ENCODE measurements at places on chromosomes 13 and 19.

DNA sequence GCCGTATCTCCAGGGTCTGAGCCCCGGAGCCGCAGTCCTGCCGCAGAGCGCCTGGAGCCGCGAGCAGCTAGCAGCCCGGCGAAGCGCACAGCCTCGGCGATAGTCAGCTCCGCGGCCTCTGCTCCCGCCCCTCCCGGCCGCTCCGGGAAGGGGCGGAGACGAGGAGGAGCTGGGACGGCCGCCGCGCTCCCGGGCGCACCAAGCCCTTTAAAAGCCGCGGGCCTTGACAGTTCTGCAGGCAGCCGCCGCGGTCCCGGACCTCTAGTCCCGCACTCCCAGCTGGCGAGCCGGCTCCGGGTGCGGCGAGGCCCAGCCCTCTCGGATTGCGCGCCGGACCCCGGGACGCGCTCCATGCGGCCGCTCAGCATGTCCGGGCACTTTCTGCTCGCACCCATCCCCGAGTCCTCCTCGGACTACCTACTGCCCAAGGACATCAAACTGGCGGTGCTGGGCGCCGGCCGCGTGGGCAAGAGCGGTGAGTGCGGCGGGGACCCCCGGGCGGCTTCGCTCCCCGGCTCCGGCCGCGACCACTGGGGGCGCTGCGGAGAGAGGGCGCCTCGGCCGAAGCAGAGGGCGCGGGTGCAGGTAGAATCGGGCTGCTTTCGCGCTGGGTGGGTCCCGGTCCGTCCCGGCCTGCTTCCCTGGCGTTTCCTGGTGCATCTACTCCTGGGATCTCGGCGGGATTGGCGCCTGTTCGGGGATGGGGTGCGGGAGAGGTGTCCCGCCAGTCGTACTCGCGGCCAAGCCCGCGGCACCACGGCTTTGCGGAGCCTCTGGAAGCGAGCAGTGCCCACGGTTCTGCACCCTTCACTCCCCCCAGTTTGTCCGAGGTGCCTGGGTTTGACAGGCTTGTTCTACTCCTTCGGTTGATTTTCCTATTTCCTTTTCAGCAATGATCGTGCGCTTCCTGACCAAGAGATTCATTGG, at the start of gene RASL11A:
Gene RASL11A (plus strand): TSS at position 237 of the 927 bp plus-strand sequence. CDS start 115 bp downstream, at position 352.
- peak; percentile 73 for DNase-seq

- DNase-seq: no peak
Observed at GRCh38 chr19:5224480-5224879, 116.1 kb downstream of the PTPRS start.

DNA sequence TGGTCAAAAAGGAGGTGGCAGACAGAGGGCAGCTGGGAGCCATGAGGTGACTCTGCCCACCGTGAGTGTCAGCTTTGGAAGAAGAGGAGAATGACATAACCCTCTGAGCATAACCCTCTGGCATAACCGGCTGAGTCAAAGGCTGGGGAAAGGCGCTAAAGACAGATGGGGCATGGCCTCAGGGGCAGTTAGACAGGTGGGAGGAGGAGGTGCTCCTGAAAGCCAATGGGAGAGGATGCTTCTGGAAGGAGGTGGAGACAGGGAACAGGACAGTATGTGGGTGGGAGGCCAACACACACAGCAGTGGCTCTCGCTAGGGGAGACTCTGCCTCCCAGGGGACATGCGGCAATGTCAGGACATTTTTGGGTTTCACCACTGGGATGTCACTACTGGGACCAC, 17.1 kb downstream of the ELAVL1 start:
- no peak for DNase-seq

- DNase-seq: no peak
Observed at GRCh38 chr13:23696610-23697009, 126.4 kb downstream of the TNFRSF19 start.

DNA sequence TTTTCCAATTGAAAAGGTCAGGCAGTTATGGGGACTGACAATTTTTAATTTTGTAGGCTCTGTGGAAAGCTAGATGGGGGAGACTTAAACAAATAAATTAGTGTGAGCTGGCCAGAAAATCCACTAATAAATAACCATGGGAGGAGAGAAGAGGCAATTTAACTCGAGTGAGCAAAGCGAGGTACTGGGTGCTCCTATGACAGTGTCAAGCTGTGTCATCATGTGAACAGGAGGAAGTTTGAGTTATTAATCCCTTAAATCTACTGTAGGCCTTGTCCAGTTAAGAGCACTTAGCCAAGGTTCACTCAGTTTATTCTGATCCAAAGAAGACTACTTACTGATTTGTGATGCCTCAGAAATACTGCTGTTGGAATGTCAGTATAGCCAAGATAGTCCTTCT, 122.8 kb downstream of the OXGR1 start:
- DNase-seq: no peak

DNA sequence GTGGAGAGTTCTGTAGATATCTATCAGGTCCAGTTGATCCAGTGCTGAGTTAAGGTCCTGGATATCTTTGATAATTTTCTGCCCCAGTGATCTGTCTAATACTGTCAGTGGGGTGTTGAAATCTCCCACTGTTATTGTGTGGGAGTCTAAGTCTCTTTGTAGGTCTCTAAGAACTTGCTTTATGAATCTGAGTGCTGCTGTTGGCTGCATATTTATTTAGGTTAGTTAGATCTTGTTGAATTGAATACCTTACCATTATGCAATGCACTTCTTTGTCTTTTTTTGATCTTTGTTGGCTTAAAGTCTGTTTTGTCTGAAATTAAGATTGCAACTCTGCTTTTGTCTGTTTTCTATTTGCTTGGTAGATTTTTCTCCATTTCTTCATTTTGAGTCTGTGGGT, 15.4 kb downstream of the AP1M1 start:
- DNase-seq: no peak

DNA sequence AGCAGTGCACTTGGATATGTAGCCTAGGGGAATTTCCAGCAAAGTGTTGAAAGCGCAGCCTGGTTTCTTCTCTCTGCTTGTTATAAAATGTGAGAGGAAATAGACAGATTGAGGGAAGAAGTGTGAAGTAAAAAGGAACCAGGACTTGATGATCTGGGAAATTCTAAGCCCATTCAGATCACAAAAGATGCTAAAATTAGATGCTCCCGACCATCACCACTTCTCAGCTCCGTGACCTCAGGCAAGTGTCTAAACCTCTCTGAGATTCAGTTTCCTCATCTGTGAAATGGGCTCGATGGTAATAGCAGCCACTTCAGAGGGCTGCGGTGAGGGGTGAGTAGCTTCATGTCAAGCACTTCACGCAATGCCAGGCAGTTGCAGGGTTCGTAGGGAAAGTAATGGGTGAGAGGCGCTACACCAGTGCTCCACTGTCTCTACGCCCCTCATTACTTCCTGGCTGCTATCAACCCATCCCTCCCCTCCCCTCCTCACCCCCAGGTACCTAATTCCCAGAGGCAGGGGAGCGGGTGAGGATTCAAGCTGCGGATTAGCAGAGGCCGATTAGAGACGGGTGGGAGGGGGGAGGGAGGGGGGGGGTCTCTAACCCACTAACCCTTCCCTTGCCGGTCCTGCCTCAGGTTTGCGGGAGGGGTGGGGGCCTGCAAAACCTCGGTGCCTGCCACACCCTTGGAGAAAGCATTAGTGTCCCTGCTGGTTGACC, 9.0 kb upstream of the NFIC start:
- DNase-seq: no peak

GRCh38 chr19:46844067-46844489, 6.6 kb downstream of the AP2S1 start:
- peak; percentile 23 for DNase-seq

- DNase-seq: peak; percentile 68
Observed at GRCh38 chr19:38693380-38694223, 46.2 kb downstream of the ACTN4 start.

DNA sequence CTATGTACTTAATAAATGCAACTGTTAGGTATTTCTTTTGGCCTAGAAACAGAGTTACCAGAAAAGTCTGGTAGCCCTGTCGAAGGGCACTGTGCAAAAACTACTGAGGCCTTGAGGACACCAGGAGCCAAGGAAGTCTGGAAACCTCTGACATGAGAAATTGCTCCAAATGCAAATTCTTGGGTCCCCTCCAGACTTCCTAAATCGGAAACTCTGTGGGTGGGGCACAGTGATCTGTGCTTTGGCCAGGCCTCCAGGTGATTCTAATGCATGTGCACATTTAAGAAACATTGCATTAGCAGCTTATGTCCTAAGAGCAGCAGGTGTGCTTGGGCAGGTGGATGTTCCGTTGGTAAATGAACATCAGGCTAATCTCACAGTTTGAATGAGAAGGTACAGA, 50.0 kb downstream of the STARD13 start:
- DNase-seq: no peak

DNA sequence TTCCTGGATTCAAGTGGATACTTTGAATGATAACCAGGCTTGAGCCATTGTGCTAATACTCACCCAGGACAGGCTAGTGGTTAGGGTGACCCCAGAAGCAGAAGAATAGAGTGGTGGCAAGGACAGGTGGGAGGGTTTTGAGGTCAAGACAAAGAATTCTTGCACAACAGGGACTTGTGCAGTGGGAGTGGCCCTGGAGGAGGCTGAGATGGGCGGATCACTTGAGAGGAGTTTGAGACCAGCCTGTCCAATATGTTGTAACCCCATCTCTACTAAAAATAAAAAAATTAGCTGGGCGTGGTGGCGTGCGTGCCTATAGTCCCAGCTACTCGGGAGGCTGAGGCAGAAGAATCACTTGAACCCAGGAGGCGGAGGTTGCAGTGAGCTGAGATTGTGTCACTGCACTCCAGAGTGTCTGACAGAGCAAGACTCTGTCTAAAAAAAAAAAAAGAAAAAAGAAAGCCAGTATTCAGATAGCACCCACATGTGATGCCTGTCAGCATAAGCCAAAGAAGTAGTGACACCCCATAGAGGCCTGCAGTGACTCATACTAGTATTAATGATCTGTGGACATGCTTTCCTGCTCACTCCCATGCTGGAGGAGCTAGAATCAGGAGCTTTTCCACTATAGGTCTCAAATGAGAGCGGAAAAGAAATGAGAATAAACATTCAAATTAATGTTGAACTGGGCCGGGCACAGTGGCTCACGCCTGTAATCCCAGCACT, 78.7 kb downstream of the RNF17 start:
- no peak for DNase-seq

DNA sequence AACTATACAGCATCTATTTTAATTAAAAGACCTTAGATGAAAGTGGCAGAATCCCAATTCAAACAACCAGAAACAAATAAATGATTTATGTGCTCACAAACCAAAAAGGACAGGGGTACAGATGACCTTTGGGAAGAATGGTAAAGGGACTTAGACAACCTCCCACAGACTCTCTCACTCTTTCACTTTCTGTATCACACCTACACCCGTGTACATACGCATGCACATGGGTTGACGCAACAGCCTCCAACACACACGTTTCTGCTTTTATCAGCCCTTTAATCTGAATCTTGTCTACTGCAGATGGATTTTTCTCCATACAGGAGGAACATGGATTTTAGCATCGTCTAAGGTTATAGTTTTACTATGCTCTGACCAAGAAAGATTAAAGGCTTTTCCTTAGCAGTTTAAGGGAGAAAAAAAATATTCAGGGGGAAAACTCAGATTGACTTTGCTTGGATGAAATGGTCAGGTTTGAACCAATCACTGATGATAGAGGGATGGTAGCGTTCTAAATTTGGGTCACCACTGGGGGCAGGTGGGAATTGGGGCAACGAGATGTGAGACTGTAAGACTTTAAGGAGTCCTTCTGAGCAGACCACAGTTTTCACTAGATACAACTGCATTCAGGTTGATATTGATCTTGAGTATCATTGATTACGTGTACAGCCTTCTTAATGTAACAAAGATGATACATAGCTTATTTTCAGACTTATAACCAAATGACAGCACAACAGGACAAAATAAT, 166.1 kb downstream of the ITGBL1 start:
- no peak for DNase-seq

DNA sequence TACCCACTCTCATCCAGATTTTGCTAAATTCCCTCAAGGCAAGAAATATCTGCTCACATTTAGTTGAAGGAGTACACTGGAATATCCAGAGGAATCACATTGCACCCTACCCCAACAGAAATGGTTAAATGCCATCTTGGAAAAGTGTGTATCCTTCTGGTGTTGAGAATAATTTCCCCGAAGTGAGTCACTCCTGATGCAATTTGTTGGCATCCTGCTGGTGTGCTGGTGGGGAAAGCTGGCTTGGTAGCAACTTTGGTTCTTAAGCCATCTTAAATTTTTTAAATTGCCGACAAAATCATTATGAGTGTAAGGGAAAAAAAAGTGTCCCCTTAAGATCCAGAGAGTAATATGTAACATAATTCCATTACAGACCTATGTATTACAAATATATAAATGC, 337.3 kb upstream of the DACH1 start:
- DNase-seq: no peak

- DNase-seq: no peak
Observed at GRCh38 chr13:75901501-75901900, 265.4 kb downstream of the LMO7 start.

DNA sequence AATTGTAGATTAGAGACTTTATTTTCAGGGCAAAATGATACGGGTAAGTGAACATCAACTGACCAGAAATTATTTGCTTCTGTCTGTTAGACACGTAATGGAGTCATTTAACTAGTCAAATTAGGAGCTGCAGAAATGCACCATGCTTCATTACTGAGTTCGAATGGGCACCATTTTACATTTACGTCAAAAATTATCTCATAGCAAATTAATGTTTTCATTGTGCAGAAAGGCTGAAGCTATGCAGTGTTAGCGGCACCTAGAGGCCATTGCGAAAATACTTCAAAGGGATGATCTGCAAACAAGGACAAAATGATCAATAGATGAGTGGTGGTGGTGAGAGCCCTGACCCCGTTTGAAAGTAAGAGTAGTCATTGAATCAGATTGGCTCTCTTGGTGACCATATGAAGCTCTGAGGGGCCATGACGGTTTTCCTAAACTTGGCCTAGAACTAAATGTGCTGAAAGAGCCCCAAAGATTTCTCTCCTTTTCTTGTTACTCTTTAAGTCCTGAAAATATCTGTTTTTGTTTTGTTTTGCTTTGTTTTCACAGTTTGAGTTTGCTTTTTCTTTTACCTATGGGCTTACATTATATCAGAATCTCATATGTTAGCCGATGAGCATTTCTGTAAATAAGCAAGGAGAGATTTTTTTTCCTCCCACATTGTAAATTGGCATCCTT, 277.9 kb downstream of the ZNF536 start:
- DNase-seq: peak; percentile 6

DNA sequence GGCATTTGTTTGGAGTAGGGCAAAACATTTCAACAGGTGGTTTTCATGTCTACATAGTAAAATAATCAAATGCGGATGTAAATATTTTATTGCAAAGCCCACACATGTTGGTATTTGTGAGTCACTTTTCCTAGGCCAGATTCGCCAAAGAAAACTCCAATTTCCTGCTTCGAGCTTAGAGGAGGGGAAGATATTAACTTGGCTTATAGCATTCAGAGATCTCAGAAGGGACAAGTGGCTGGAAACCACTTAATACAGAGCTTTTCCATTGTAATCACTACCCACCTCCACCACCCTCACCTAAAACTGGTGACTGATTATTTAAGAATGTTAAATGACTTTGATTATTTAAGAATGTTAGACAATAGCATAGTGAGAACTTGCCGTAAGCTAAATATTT, 530.6 kb upstream of the SPRY2 start:
- DNase-seq: no peak

DNA sequence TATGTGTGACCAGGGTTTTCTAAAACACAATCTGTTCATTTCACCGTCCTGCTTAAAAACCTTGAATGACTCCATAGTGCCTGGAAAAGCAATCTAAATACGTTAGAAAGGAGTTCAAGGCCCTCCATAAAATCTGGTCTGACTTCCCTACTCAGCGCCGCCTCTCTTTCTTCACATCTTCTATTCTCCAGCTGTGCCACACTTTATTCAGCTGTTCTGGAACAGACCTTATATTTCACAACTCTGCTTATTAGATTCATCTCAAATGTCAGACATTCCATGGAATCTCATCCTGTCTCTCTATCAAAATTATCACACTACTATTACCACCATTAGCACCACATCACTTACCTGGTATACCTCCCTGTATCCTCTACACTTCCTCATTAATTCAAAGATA, 19.8 kb upstream of the SPART start:
- DNase-seq: no peak
